ENCODE measurements at places on chromosomes 6 and 20.

- DNase-seq: peak; percentile 10
These were observed 37.6 kb downstream of the NRN1 start for GRCh38 chr6:5968817-5969734.

DNA sequence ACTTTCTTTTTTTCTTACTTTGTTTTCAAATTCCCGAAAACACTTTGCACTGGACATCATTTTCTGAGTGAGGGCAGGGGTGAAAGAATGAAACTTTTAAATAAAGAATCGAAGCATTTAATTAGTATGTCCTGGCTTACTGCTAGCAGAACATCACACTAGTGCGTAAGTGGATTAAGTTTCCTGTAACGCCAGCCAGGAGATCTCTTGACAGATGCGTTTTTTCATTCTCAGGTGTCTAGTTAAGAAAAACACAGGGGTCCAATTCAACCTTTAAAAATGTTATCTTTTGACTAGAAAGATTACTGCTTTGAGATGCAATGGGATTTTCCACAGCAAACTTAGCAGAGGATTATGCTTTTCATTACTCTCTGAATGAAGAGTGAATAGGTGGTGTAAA, 858.8 kb upstream of the EPHA7 start:
- no peak for DNase-seq

- DNase-seq: peak; percentile 98
These were observed 17.9 kb downstream of the ABHD12 start for GRCh38 chr20:25372584-25373336.

DNA sequence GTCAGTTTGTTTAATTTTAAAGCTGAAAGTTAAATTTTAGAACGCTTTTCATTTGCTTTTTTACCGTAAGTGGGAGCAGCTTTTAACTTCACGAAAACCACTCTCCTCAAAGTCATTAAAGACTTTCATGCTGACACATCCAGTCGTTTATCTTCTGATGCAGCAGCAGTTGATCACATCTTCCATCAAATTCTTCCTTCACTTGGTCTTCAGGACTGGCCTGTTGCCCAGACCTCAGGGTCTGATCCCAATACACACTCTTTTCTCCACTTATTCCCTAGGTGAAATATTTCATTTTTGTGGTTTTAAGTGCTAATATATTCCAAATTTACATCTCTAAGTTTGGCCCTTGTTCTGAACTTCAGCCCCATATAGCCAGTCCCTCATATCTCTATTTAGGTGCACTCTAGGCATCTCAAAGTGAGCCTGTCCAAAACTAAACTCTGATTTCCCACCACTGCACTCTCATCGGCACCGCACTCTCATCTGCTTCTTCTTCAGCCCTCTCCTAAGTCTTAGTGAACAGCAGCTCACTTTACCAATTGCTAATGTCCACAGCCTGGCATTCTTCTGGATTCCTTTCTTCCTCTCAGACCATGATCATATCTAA, 20.4 kb downstream of the AFDN start:
- no peak for DNase-seq

GRCh38 chr6:169710009-169710408, 8.1 kb downstream of the C6orf120 start:
- DNase-seq: no peak

GRCh38 chr6:158877716-158878115, 58.5 kb upstream of the EZR start:
- DNase-seq: no peak

DNA sequence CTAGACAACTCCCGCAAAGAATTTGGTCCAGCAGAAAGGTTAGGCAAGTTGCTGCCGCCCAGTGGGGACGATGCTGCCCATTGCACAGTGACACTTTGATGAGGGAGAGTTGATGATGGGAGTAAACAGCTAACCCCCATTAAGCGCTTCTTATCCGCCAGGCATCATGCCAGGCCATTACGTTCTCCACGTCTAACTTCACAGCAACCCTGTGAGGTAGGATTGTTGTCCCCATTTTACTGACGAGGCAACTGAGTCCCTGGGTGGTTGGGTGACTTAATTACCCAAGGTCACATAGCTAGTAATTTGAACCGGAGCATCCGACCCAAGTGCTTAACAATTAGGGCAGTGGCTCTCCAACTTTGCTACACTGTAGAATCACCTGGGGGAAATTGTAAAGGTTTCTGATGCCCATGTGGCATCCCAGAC, 738 bp downstream of the RALGAPB start:
- DNase-seq: peak; percentile 10

DNA sequence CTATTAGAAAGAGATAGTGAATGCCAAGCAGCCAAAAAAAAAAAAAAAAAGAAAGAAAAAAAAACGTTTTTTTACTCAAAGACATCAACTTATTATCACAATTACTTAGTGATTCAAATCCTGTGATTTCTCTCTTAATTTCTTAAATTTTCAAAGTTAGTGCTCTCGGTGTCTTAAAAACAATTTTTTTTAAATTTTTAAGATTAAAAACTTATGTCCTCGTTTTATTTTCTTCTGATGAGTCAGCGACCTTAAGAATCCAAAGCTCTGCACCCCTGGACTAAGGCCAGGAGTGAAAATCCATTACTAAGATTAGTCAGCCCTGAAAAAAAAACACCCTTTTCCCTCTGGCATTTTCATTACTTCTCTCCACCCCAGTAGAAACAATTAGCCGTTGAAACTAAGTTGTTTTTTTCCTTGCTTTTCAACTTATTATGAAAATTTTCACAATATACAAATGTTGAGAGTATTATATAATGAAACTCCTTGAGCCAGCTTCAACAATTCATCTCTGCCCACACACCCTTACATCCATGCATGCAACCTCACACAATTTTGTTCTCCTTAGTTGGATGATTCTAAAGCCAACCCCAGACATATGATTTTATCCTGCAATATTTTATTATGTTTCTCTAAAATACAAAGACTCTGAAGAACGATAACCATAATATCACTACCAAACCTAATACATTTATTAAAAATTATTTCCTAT, 85.6 kb upstream of the CARMIL1 start:
- peak; percentile 88 for DNase-seq

- DNase-seq: no peak
These were observed 172.8 kb upstream of the CITED2 start for GRCh38 chr6:139547122-139547776.

- DNase-seq: no peak
These were observed 5.7 kb upstream of the SLC22A7 start for GRCh38 chr6:43292341-43292740.

DNA sequence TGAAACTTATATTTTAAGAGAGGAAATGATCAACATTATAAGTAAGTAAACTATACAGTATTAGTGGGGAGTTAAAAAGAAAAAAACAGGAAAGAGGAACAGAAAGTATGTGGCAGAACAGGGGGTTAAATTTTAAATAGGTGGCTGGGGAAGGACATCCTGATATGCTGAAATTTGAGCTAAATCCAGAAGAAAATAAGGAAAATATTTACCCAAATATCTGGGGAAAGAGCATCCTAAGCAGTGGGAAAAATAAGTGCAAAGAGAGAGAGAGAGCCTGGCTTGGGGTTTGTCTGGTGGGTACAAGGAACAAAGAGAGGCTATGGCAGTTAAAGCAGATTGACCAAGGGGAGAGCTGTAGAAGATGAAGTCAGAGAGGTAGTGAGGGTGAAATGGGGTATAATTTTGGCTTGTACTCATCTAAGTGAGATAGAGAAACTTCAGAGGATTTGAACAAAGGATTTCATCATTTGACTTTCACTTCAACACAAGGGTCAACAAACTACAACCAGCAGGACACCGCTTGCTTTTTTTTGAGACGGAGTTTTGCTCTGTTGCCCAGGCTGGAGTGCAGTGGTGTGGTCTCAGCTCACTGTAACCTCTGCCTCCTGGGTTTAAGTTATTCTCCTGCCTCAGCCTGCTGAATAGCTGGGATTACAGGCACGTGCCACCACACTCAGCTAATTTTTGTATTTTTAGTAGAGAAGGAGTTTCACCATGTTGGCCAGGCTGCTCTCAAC, 328.4 kb upstream of the CNR1 start:
- no peak for DNase-seq

Measured in HFFc6 (cell line).